Esophagus squamous epithelium (tissue), 5 donors: ENCODE measurements at places on chromosomes 4 and X. TPM values are rescaled to one million over a fixed set of nuclear protein-coding genes. Genes with fewer than 3 reads are reported as not detected.

DNA sequence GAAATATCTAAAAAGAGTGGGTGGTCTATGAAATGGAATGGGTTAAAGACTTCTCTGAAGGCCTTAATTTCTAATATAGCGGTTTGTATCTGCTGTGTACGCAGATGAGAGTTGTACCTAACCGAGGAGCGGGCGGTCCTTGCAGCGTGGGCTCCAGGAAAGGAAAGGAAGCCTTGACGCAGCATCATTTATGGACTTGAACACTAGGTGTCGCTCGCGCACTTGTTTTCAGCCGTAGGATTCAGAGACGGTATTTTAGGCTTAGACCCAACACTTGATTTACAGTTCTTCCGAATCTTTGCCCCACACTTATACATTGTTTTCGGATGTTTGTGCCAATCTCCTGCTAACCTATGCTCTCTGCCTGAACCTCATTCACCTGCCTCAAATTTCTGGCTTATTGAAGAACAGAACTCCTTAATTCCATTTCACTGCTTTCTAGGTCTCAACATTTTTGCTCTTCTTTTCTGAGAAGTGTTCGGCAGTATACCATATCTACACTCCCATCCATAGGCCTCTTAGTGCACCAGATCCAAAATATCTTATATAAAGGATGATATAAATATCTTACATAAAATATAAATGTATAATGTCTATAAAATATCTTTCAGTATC, 48.9 kb upstream of the AADAT start:
- DNase-seq, result no peak
- H3K4me3 ChIP-seq, result no peak overlapping the region
- H3K36me3 ChIP-seq, result no peaks in the 10 kb centered on the region
- peaks cover 6% of the 10 kb centered on the region for H3K4me1 ChIP-seq
- H3K27me3 ChIP-seq, result no peaks in the 10 kb centered on the region

DNA sequence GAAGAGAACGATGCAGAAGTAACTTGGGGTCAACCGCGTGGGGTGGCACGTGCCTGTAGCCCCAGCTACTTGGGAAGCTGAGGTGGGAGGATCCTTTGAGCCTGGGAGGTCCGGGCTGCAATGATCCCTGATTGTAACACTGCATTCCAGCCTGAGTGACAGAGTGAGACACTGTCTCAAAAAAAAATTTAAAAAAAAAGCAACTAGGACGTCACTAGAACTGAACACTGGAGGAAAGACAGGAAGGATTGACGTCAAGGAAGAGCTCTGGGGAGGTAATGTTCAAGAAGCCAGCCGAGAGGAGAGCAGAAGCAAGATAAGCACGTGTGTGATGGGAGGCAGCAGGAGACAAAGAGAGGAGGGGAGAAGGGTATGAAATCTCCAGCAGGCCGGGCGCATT, 28.7 kb downstream of the S100G start:
- DNase-seq, result no peak
- H3K4me3 ChIP-seq, result no peak overlapping the region
- H3K4me1 ChIP-seq, result no peaks in the 10 kb centered on the region
- H3K27ac ChIP-seq, result no peak overlapping the region
- H3K36me3 ChIP-seq, result peaks cover 67% of the 10 kb centered on the region

GRCh38 chrX:56783450-56783831, 54.4 kb downstream of the NBDY start:
- no peaks in the 10 kb centered on the region for H3K27me3 ChIP-seq
- no peak for DNase-seq
- peak overlapping the region; percentile 80 for H3K27ac ChIP-seq
- no peak overlapping the region for H3K4me3 ChIP-seq

DNA sequence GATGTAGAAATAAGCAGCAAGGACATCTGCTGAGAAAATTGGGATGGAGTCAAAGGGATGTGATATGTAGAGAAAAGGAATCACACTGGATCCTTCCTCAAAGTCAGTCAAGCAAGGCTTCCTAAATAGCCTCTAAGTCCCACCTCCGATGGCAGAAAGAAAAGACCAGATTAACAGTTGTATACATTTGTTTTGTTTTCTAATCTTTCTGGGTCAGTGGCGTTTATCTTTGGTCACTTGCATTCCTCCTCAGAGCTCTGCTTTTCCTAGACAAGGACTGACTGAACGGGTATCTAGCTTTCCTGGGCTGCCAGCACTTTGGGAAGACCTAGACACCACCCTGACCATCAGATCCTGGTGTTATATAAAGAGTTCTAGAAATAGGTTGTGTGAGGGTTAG, 23.2 kb downstream of the PACRGL start:
- H3K27ac ChIP-seq, result no peak overlapping the region
- no peaks in the 10 kb centered on the region for H3K27me3 ChIP-seq
- no peaks in the 10 kb centered on the region for H3K4me1 ChIP-seq
- DNase-seq, result no peak
- H3K36me3 ChIP-seq, result peaks cover 17% of the 10 kb centered on the region

DNA sequence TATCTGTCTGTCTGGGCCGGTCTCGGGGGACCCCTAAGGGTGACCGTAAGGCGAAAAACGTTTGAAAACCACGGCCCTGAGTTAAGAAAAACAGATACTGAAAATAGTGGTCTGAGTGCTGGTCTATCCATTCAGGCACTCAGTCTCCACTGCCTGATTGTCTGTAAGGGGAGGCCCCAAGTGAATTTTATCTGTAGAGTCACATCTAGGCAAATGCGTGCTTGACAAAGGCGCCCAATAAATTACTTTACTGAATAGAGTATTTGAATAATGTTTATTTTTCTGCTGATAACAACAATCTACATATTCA, 465 bp downstream of the HNRNPH2 start:
- H3K4me3 ChIP-seq, result peak overlapping the region; percentile 68
- peaks cover 55% of the 10 kb centered on the region for H3K4me1 ChIP-seq
- H3K27ac ChIP-seq, result peak overlapping the region; percentile 90
- no peak for DNase-seq
- H3K27me3 ChIP-seq, result no peaks in the 10 kb centered on the region

DNA sequence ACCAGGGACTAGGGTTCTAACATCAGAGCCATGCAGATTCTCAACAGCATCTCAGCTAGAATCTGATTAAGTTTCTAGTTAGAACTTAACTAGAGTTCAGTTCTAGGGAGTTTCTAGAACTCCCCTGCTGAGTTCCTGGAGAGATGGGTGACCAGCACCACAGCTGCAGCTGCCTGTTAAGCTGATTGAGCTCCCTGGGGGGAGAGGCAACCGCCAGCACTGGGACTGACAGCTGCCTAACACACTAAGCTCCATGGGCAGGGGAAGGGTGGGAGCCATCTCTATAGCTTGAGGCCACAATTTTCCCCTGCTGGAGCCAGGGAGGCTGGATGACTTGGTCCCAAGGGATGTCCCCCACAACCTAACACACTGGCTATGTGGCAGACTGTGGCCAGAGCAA, 84.2 kb downstream of the CHIC1 start:
- H3K4me3 ChIP-seq, result no peak overlapping the region
- H3K36me3 ChIP-seq, result no peaks in the 10 kb centered on the region
- no peak for DNase-seq
- H3K27me3 ChIP-seq, result no peaks in the 10 kb centered on the region
- H3K27ac ChIP-seq, result no peak overlapping the region

DNA sequence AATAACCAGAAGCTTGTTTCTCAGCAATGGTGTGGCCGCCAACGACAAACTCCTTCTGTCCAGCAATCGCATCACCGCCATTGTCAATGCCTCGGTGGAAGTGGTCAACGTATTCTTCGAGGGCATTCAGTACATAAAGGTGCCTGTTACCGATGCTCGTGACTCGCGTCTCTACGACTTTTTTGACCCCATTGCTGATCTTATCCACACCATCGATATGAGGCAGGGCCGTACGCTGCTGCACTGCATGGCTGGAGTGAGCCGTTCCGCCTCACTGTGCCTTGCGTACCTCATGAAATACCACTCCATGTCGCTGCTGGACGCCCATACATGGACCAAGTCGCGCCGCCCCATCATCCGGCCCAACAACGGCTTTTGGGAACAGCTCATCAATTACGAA, 383 bp downstream of the DUSP21 start:
- H3K36me3 ChIP-seq, result no peaks in the 10 kb centered on the region
- H3K27ac ChIP-seq, result no peak overlapping the region
- no peak for DNase-seq
- no peaks in the 10 kb centered on the region for H3K27me3 ChIP-seq
- no peaks in the 10 kb centered on the region for H3K4me1 ChIP-seq

DNA sequence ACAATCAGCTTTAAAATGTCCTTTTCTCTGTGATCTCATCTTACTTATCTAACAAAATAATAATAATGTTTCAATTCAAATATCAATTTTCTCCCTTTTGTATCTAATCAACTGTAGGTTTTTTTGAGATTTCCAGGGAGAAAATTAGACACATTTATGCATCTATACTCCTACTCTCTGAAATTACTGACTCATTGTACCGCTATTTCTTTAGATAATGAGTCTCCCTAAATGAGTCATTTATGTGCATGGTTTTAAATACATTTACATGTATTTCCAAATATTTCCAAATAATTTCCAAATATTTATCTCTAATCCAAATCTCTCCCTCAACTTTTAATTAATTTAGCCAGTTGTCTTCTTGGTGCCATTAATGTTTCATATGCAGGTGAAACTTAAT, 621.0 kb downstream of the TECRL start:
- no peaks in the 10 kb centered on the region for H3K4me1 ChIP-seq
- no peaks in the 10 kb centered on the region for H3K27me3 ChIP-seq
- H3K36me3 ChIP-seq, result no peaks in the 10 kb centered on the region
- no peak for DNase-seq
- H3K27ac ChIP-seq, result no peak overlapping the region

OGT gene
- 56.3 TPM for total RNA-seq

PCYT1B gene
- total RNA-seq, result 1.1 TPM

CHRDL1 gene
- 11.4 TPM for total RNA-seq

ACE2 gene
- 4.2 TPM for total RNA-seq

SSX1 gene
- not detected for total RNA-seq

FAM149A gene
- 11.4 TPM for total RNA-seq
